ENCODE measurements at places on chromosomes 3 and 15.

- no peak overlapping the region for H3K27ac ChIP-seq
- no peaks in the 10 kb centered on the region for H3K27me3 ChIP-seq
- no peak for DNase-seq
- H3K36me3 ChIP-seq = no peaks in the 10 kb centered on the region
- H3K4me1 ChIP-seq = peaks cover 3% of the 10 kb centered on the region
Observed at GRCh38 chr3:118990823-118991560, 43.7 kb downstream of the IGSF11 start.

GRCh38 chr3:32181365-32181764, 57.1 kb upstream of the CMTM8 start:
- no peak overlapping the region for H3K4me3 ChIP-seq
- peaks cover 3% of the 10 kb centered on the region for H3K4me1 ChIP-seq
- H3K27ac ChIP-seq = no peak overlapping the region
- no peak for DNase-seq

- no peak for DNase-seq
- peaks cover 5% of the 10 kb centered on the region for H3K4me1 ChIP-seq
- H3K4me3 ChIP-seq = no peak overlapping the region
- H3K27me3 ChIP-seq = no peaks in the 10 kb centered on the region
- H3K36me3 ChIP-seq = no peaks in the 10 kb centered on the region
Observed at GRCh38 chr3:105791919-105792786, 76.7 kb downstream of the CBLB start.

GRCh38 chr3:7506606-7507180, 645.8 kb downstream of the GRM7 start:
- no peaks in the 10 kb centered on the region for H3K27me3 ChIP-seq
- H3K27ac ChIP-seq = no peak overlapping the region
- H3K4me1 ChIP-seq = peaks cover 6% of the 10 kb centered on the region
- DNase-seq = no peak
- no peak overlapping the region for H3K4me3 ChIP-seq
- H3K36me3 ChIP-seq = no peaks in the 10 kb centered on the region

GRCh38 chr15:101171954-101172353, 79.9 kb downstream of the CHSY1 start:
- no peaks in the 10 kb centered on the region for H3K4me1 ChIP-seq
- no peak for DNase-seq
- peaks cover 4% of the 10 kb centered on the region for H3K36me3 ChIP-seq
- no peak overlapping the region for H3K4me3 ChIP-seq
- no peaks in the 10 kb centered on the region for H3K27me3 ChIP-seq
- H3K27ac ChIP-seq = no peak overlapping the region

DNA sequence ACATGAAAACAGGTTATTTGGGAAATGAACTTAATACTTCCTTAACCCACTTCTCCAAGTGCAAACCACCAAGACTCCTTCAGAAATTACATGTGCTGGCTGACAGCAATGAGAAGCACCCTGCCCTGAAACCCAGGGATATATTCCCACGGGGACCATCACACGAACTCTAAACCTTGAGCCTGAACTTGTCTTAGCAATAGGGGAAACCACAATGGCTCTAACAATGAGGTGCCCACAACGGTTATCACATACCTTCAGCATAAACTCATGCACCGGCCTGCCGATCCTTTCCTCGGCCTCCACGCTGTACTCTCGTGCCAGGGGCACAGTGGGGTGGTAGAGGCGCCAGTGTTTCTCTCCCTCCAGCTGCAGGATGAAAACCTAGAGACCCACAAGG, 13.4 kb downstream of the RIOX2 start:
- H3K4me1 ChIP-seq = no peaks in the 10 kb centered on the region
- no peak overlapping the region for H3K4me3 ChIP-seq
- no peaks in the 10 kb centered on the region for H3K27me3 ChIP-seq
- no peaks in the 10 kb centered on the region for H3K36me3 ChIP-seq
- no peak overlapping the region for H3K27ac ChIP-seq

- no peak overlapping the region for H3K4me3 ChIP-seq
- H3K36me3 ChIP-seq = no peaks in the 10 kb centered on the region
- H3K27ac ChIP-seq = no peak overlapping the region
- no peaks in the 10 kb centered on the region for H3K27me3 ChIP-seq
Observed at GRCh38 chr3:23831517-23832394, 26.0 kb downstream of the UBE2E1 start.

DNA sequence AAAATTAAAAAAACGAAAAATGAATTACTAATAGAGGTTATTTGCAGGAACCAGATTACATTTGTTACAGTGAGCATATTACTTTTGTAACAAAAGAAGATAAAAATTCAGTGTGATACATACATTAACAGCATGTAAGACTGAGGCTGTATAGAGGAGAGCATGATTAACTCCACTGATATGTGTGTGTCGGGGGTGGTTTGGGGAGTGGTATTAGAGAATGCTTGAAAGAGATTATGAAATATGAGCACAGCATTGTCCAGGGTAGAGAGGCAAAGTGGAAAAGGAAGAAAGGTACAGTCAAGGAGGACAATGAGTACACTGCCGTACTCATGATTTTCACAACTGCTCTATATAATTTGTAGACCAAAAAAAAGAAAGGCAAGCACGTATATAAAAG, 62.9 kb upstream of the LRRFIP2 start:
- DNase-seq = no peak
- no peaks in the 10 kb centered on the region for H3K36me3 ChIP-seq
- no peaks in the 10 kb centered on the region for H3K27me3 ChIP-seq

- H3K27me3 ChIP-seq = no peaks in the 10 kb centered on the region
- H3K36me3 ChIP-seq = no peaks in the 10 kb centered on the region
- H3K27ac ChIP-seq = no peak overlapping the region
- DNase-seq = no peak
Observed at GRCh38 chr15:40048926-40049475, 10.0 kb upstream of the SRP14 start.

GRCh38 chr3:126291537-126291936, 65.7 kb downstream of the KLF15 start:
- no peak for DNase-seq
- H3K27me3 ChIP-seq = peaks cover 34% of the 10 kb centered on the region
- no peak overlapping the region for H3K27ac ChIP-seq
- H3K4me3 ChIP-seq = no peak overlapping the region

- DNase-seq = no peak
- H3K4me3 ChIP-seq = no peak overlapping the region
- H3K27ac ChIP-seq = no peak overlapping the region
- H3K36me3 ChIP-seq = no peaks in the 10 kb centered on the region
Observed at GRCh38 chr3:106206146-106206545, 337.3 kb upstream of the CBLB start.

GRCh38 chr3:126208606-126209256, 28.3 kb upstream of the ALDH1L1 start:
- H3K27ac ChIP-seq = no peak overlapping the region
- no peaks in the 10 kb centered on the region for H3K27me3 ChIP-seq
- H3K36me3 ChIP-seq = no peaks in the 10 kb centered on the region

GRCh38 chr3:194384156-194384555, 14.6 kb upstream of the LRRC15 start:
- peaks cover 28% of the 10 kb centered on the region for H3K4me1 ChIP-seq
- no peak overlapping the region for H3K27ac ChIP-seq
- no peak for DNase-seq
- no peaks in the 10 kb centered on the region for H3K27me3 ChIP-seq

GRCh38 chr15:31271711-31272557, 54.7 kb upstream of the KLF13 start:
- H3K4me1 ChIP-seq = no peaks in the 10 kb centered on the region
- H3K27ac ChIP-seq = no peak overlapping the region
- H3K4me3 ChIP-seq = no peak overlapping the region
- no peak for DNase-seq

- DNase-seq = no peak
- no peaks in the 10 kb centered on the region for H3K27me3 ChIP-seq
- H3K4me3 ChIP-seq = no peak overlapping the region
- no peaks in the 10 kb centered on the region for H3K36me3 ChIP-seq
- no peaks in the 10 kb centered on the region for H3K4me1 ChIP-seq
- no peak overlapping the region for H3K27ac ChIP-seq
Observed at GRCh38 chr3:178127221-178127620, 409.0 kb upstream of the KCNMB2 start.

- H3K4me1 ChIP-seq = no peaks in the 10 kb centered on the region
- H3K4me3 ChIP-seq = no peak overlapping the region
- H3K27ac ChIP-seq = no peak overlapping the region
- H3K27me3 ChIP-seq = no peaks in the 10 kb centered on the region
Observed at GRCh38 chr15:87401973-87402372, 854.6 kb downstream of the NTRK3 start.

DNA sequence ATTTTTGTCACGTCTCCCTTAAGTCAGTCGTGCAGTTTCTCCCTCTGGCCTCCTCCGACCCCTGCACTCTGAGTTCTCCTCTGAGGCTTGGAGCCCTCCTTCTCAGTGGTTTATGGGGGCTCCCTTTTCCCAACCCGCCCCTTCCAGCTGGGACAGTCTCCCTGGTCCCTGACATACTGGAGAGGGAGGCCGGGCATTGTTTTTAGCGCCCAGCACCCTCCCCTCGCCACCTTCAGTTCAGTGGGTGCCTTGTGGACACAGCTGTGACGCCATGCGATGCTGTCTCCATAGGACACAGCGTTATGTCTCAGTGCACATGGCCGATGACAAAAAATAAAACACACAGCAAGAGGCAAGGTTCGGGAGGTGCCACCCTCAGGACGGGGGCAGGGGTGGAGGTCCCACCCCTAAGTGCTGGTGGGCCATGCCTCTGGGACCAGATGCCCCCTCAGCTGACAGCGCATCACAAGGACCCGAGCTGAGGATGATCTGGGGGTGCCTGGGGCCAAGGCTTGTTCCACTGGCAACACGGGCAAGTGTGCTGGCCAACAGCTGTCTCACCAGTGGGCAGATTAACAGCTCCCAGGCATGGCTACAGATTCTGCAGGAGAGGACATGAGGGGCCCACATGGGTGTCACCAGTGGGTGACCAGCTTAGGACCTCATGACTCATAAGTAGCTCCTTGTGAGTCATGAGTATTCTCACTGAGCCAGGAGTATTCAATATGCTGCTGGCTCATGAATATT, 81.6 kb downstream of the PLXNA1 start:
- H3K4me1 ChIP-seq = no peaks in the 10 kb centered on the region
- no peak for DNase-seq
- no peak overlapping the region for H3K4me3 ChIP-seq
- H3K27ac ChIP-seq = no peak overlapping the region
- H3K36me3 ChIP-seq = no peaks in the 10 kb centered on the region

DNA sequence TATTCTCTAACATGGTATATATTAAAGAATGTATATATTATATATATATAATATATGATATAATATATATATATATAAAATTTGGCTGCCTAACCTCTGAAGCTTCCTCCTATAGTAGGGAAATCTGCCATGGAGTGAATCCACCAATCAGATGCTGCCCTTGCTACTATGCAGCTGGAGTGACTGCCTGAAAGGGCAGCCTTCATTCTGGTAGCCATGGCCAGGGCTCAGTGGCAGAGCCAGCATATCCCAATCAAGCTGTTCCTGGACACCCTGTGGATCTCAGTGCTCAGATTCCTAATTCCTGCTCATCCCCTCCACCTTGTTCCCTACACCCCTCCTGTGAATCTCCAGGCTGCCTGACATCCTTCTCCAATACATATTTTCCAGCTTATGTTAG, 2.2 kb upstream of the SH3GL3 start:
- no peak for DNase-seq
- no peak overlapping the region for H3K4me3 ChIP-seq

DNA sequence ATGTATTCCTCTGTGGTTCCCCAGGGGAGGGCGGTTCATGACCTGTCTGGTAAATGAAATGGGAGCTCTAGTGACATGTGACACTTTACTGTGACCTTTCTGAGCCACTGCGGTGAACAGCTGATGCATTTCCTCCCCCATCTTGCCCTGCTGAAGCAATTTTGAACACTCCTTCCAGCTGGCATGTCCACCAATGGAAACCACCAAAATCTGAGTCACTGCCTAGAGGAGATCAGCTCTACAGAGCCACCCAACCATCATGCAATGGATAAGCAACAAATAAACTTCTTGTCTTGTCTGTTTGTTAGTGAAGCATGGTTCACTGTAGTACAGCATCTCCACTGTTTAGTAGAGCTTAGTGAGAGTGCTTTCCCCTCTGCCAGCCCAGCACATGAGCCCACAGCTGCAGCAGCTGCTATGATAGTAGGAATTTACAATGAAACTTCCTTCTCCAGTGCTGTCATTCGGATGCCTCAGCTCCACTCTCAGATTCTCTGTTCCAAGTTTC, 479.4 kb downstream of the NTRK3 start:
- H3K4me1 ChIP-seq = peaks cover 5% of the 10 kb centered on the region
- no peak overlapping the region for H3K27ac ChIP-seq
- no peaks in the 10 kb centered on the region for H3K36me3 ChIP-seq
- no peak for DNase-seq
- H3K27me3 ChIP-seq = no peaks in the 10 kb centered on the region

DNA sequence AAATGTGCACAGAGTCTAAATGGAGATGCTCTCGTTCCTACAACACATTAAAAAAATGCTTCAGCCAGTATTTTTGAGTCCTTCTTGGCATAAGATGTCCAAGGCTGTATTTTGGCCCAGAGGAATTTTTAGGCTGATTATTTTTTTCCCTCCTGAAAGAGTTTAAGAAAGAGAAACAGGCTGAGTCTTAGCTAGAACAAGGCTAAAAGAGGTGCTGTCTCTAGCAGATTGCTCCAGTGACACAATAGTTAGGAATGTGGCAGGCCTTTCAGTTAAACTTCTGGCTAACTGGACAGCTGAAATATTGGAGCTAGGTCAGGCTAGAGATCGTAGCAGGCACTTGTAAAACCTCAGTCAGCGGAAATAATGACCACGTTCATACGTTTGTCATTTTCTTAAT, 271.4 kb upstream of the RARB start:
- H3K36me3 ChIP-seq = no peaks in the 10 kb centered on the region
- H3K4me3 ChIP-seq = no peak overlapping the region
- peak overlapping the region; percentile 97 for H3K27ac ChIP-seq
- no peaks in the 10 kb centered on the region for H3K27me3 ChIP-seq
- H3K4me1 ChIP-seq = peaks cover 40% of the 10 kb centered on the region
- peak; percentile 58 for DNase-seq

DNA sequence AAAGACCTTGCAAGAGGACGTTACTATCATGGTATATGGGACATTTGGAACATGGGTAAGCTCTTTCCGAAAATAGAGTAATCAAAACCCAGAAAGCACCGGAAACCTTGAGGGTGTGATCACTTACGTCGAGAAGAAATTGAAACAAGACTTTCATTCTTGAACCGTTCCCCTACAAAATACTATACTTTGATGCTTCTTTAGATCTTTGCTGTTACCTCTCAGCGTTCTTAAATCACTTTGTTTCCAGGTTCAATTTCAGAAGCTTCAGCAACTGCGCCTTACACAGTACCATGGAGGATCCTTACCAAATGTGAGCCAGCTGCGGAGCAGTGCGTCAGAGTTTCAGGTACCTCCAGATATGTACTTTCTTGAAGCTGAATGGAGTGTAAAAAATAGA, 10.1 kb downstream of the CRTC3 start:
- H3K27me3 ChIP-seq = no peaks in the 10 kb centered on the region
- DNase-seq = no peak
- H3K36me3 ChIP-seq = no peaks in the 10 kb centered on the region
- no peak overlapping the region for H3K4me3 ChIP-seq
